Effector memory CD8-positive, alpha-beta T cell (primary cell): ENCODE measurements at places on chromosomes 4 and X.

- DNase-seq = no peak
- H3K27ac ChIP-seq = no peak overlapping the region
- H3K4me1 ChIP-seq = no peaks in the 10 kb centered on the region
- no peak overlapping the region for H3K4me3 ChIP-seq
- H3K27me3 ChIP-seq = no peaks in the 10 kb centered on the region
Observed at GRCh38 chr4:99329876-99330275, 8.7 kb upstream of the ADH1B start.

- no peak for DNase-seq
- no peaks in the 10 kb centered on the region for H3K27me3 ChIP-seq
- H3K27ac ChIP-seq = peak overlapping the region; percentile 74
Observed at GRCh38 chr4:475962-476361, 23.0 kb downstream of the ZNF721 start.

GRCh38 chr4:40183615-40184411, 13.0 kb upstream of the RHOH start:
- H3K36me3 ChIP-seq = no peaks in the 10 kb centered on the region
- peaks cover 10% of the 10 kb centered on the region for H3K4me1 ChIP-seq
- H3K27ac ChIP-seq = no peak overlapping the region

DNA sequence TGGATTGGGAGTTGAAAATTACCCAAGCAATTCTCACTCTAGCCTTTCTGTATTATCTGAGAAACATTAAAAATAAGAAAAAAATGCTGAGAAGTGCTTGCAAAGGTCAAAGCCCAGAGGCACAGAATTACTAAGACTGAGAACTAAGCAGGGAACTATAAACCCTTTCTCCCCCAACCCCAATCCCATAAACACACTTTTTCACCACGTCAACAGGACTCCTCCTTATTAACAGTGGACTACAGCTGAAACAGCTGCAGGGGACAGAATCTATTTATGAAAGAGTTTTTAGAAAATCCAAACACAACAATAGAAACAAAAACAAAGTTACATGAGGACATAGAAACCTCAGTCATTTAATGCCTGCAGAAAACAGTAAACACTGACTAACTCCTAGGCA, 984.1 kb downstream of the TRAM1L1 start:
- H3K4me3 ChIP-seq = no peak overlapping the region
- no peak for DNase-seq
- no peaks in the 10 kb centered on the region for H3K4me1 ChIP-seq

DNA sequence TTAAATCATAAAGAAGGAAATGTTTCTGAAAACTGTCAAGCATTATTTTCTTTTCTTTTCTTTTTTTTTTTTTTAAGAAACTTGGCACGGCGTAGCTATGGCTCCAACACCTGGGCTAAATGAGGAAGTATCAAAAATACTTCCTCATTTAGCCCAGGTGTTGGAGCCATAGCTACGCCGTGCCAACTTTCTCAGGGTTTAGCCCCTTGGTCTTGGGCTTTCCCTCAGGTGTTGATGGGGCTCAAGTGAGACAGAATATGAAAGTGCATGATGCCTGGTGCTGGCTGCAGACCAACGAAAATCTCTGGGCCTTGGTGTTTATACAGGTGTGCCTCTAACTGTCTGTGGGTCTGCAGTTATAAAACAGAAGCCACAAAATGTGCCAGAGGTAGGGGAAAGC, 132.7 kb downstream of the ARHGAP24 start:
- no peaks in the 10 kb centered on the region for H3K27me3 ChIP-seq
- no peaks in the 10 kb centered on the region for H3K4me1 ChIP-seq
- H3K27ac ChIP-seq = no peak overlapping the region
- DNase-seq = no peak
- no peaks in the 10 kb centered on the region for H3K36me3 ChIP-seq

GRCh38 chr4:139266208-139266582, 13.8 kb downstream of the MGARP start:
- no peaks in the 10 kb centered on the region for H3K27me3 ChIP-seq
- no peaks in the 10 kb centered on the region for H3K36me3 ChIP-seq
- H3K4me1 ChIP-seq = peaks cover 17% of the 10 kb centered on the region
- no peak for DNase-seq
- H3K27ac ChIP-seq = peak overlapping the region; percentile 96
- peak overlapping the region; percentile 82 for H3K4me3 ChIP-seq

GRCh38 chr4:41839916-41840854, 91.7 kb upstream of the PHOX2B start:
- H3K4me1 ChIP-seq = no peaks in the 10 kb centered on the region
- H3K27me3 ChIP-seq = peaks cover 22% of the 10 kb centered on the region
- no peak overlapping the region for H3K27ac ChIP-seq

- no peak for DNase-seq
- no peaks in the 10 kb centered on the region for H3K27me3 ChIP-seq
- H3K27ac ChIP-seq = no peak overlapping the region
Observed at GRCh38 chr4:46817806-46818205, 91.2 kb downstream of the COX7B2 start.

DNA sequence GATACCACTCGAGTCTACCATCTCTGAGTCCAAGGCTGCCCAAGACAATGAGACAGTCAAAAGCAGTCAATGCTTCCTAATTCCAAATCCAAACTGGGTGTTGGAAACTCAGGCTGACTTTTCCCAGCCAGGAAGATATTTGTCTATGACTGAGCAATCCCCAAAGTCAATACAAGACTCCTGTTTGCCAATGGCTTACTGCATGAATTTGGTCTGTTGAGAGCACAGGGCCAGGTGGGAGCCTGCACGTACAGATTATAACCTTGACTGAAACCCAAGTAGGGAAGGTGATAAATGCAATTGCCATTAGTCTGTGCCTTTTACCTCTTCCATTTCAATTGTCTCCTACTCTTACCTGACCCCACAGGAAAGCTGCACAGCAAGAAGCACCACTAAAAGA, 72.6 kb upstream of the PPARGC1A start:
- H3K36me3 ChIP-seq = no peaks in the 10 kb centered on the region
- H3K27ac ChIP-seq = no peak overlapping the region
